Central memory CD4-positive, alpha-beta T cell (primary cell): ENCODE measurements at places on chromosomes 7 and 10.
A peak's percentile ranks its signal among the peaks of the same experiment; 100 is the strongest.

GRCh38 chr7:139900326-139900725 lies 71.3 kb downstream of the TBXAS1 start:
- no peak for DNase-seq

DNA sequence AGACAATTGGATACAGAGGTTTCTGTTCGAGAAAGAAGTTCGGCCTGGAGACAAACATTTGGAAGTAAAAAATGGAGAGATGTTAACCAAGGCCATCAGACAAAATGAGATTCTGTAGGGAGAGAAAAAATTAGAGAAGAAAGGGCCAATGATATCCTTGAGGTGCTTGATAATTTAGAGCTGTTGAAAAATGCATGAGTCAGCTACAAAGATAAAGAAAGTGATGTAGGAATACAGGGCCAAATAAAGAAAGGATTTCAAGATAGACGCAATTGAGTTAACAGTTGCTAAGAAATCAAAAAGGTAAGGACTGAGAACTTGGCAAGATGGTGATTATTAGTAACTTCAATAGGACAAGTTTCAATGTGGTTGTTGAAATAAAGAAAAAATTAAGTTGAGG lies 384.2 kb upstream of the SEMA3A start:
- DNase-seq: no peak

DNA sequence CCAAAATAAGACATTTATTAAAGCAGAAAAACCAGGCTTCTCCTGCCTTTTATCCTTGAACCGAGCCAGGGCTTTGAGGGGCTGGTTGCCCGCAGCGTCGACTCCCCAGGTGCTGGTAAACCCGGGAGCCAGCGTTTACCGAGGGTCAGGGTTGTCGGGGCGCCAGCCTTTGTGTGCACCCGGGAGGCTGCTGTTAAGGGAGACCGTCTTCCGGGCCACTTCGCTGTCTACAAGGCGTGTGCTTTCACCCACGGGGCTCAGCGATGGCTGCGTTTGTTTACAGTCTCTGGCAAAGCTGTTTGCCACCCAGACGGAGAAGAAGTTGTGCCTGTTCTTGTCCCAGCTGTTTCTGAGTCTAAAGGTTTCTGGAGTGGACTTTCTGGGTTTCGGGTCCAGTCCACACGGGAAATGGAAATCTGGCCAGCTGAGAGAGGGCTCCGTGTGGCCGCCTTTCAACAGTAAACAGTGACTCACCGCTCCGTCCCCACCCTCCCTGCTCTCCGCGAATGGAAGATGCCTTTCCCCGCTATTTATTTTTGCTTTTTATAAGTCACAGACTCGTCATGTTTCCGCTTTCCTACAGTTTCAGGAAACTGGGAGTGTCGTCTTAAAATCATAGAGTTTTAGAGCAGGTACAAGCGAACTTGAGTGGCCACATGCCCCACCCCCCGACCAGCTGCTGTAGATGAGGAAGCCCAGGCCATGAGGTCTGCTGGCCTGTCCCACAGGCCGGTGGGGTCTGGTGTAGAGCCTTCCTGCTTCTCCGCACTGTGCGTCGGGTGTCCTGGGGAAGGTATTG lies 2.2 kb downstream of the MAFK start:
- peak; percentile 59 for DNase-seq

DNA sequence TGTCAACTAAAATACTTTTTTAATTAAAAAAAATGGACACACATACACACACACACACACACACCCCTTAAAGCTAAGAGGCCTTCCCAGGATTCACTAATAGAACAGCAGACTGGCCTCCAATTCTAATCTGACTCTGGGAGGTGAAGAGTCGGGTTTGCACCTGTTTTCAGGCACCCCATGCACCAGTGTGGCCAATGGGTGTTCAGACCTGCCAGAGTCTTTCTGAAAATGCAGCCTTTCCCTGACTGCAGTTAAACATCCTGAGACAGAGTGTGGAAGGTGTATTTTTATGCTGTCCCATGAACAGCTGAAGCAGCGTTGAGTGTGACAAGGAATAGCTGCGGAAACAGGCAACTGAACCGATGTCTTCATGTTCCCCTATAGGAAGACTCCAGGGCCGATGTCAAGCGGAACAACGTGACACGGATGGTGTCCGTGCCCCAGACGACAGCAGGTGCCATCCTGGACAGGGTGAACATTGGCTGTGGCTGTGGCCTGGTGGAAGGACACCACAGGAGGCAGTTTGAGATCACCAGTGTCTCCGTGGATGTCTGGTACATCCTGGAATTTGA lies 74.6 kb upstream of the LYZL2 start:
- DNase-seq: no peak

DNA sequence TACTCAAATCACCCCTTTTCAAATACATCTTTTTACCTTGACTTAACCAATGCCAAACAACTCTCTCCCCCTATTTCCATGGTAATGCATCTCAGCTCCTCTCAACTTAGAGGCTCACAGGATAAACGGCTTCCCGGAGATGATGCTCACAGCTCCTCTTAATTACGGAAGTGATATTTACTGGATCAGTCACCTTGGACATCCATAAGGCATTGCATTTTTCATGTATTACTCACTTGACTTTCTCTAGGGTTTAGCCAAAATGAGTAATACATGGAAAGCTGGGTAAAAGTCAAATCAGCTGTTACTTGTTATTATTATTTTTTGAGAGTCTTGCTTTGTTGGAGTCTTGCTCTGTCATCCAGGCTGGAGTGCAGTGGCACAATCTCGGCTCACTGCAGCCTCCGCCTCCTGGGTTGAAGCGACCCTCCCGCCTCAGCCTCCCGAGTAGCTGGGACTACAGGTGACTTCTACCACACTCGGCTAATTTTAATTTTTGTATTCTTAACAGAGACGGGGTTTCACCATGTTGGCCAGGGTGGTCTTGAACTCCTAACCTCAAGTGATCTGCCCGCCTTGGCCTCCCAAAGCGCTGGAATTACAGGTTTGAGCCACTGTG lies 73.3 kb upstream of the RHEB start:
- no peak for DNase-seq

DNA sequence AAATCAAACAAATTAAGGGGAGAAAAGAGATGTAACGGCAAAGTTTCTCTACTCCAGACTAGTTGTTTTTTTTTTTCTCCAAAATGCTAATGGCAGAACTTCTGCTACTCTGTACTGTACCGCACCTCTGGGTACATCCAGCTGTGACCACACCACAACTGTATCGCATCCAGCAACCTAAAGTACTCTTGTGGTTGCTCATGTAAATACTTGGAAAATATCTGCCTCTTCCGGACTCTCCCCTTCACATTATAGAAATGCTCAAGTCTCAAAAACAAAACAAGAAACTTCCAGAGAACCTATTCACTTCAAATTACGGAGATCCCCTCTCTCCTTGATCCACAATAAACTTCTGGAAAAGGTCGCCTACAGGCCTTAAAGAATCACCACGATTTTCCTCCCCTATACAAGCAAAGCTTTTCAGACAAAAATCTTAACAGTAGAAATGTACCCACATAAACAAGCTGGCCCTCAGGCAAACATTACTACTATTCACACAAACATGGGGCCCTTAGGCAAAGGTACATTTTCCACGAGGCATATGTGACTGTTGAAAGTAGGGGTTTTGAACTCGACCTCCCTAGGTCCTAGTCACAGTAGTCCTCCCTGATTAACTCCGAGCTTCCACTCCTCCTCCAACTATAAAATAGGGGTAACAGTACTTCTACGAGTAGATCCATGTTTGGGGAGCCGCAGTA lies 222.9 kb upstream of the MKLN1 start:
- DNase-seq: peak; percentile 29
